ENCODE measurements at places on chromosomes 6 and 20.

GRCh38 chr20:16205507-16205906 lies 367.7 kb downstream of the KIF16B start:
- no peak for DNase-seq

DNA sequence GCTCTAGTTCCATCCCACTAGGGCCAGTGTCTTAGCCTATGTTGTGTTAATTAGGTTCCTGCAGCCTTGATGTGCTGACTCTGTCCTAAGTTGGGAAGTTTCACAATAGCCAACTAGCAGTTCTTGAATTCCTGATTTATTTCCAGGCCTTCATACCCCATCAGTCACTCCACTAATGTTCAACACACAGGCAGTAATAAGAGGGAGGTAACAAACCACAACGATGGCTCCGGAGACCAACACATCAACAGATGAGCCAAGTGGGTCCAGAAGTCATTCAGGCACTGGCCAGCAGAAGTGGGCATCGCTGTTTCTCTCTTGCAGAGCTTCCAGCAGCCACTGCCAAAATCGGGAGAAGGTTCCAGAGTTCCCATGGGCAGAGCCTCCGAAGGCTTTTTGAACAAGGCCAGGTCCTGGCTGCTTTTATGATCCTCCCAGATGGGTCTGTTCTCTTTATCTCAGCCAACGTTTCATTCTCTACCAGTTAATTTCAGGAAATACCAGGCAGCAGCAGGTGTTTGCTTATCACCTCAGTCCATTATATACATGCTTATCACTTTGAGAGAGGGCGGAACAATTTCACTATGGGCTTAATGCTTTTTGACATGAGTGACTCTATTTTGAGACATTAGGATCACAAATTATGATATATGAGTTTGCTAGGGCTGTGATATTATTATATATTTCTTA lies 48.5 kb upstream of the NOP56 start:
- DNase-seq, result no peak

DNA sequence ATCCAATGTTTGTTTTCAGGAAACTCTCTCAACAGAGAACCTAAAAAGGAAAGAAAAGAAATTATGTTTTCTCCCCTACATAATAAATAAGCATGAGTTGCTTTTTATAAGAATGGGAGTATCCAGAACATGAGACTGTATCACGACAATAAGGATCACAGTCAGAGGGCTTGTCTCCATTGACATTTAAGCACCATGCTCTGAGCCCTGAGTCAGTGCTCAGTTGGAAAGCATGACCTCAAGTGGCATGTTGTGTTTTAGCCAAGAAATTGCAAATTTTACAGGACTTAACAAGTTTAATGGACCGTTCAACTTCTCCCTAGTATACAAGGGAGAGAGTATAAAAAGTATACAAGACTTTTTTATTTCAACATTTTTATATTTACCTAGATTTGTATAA lies 431.6 kb downstream of the GJA1 start:
- no peak for DNase-seq

DNA sequence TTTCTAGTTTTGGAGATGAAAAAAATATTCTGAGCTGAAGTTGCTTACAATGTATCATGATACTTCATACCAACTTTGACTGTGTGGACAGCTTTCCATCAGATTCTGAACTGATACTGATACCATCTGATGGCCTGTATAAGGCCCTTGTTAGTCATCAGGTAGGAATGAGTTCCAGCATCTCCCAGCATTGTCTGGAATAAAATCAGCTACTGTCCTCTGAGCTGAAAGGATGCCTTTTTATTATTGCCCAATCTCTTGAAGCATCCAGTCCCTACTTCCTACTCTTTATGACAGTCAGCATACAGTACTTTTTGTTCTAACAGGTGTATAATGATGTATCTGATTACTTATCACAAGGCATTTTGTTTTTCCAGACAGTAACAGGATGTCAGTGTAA lies 70.6 kb upstream of the EYA4 start:
- no peak for DNase-seq

- DNase-seq, result no peak
These were observed 445.1 kb upstream of the JAG1 start for GRCh38 chr20:11118802-11119380.

DNA sequence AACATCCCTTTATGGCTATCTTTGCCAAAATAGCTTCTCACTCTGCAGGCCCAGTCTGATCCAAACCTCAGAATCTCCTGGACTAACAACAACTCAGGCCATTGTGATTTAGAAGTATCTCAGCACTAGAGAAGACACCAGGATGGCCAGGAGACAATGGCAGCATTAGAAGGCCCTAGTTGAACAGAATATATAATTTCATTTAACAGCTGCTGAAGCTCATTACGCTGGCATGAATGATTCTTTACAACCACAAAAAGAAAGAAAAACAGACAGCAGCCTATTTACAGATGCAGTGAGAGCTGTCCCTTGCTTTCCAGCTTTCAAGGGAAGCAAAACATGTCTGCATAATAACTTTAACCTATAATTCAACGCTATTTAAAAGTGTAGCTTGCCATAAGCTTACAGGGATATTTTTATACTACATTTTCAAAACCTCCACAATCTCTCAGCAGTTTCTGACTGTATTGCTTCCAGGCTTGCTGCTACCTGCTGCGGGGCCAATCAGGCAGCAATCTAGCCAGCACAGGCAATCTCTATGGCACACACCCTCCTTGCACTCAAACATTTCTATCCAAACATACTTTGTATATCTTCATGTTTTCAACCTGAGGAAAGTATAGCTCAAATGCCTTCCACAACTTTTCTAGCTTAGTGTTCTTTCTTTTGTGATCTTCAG lies 107.3 kb downstream of the OGFRL1 start:
- DNase-seq, result no peak
